ENCODE measurements at places on chromosomes 7 and 10. TPM values are rescaled to one million over a fixed set of nuclear protein-coding genes. Genes with fewer than 3 reads are reported as not detected.

ADCY1 gene
- 1.6 TPM for total RNA-seq

UCMA gene
- not detected for total RNA-seq

MEIG1 gene
- not detected for total RNA-seq

CRYGN gene
- total RNA-seq, result 0.43 TPM

FFAR4 gene
- 8.4 TPM for total RNA-seq

MRC1 gene
- total RNA-seq, result 389 TPM

MMD2 gene
- total RNA-seq, result not detected

MYL7 gene
- total RNA-seq, result not detected

ALKBH4 gene
- 15.7 TPM for total RNA-seq

DNA sequence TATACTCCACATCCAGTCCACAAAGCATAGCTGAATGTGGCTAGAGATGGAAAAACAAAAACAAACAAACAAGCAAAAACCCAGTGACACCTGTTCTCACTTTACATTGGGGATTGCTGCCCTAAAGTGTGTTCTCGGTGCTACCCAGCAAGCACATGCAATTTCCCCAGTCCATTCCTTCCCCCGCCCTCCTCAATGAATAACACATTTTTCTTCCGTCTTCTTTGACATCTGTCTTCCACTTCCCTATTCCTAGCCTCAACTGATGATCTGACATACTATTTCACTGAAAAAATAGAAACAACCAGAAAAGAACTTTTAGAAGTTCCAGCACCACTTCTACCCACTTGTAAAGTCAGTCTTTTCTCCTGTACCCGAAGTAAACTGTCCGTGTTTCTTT is 147.1 kb downstream of the MALRD1 start:
- DNase-seq, result no peak

- no peak for DNase-seq
Measured at GRCh38 chr7:33832271-33832721, 73.0 kb upstream of the BMPER start.

GRCh38 chr10:92550924-92551323 is 23.0 kb downstream of the IDE start:
- DNase-seq, result no peak

DNA sequence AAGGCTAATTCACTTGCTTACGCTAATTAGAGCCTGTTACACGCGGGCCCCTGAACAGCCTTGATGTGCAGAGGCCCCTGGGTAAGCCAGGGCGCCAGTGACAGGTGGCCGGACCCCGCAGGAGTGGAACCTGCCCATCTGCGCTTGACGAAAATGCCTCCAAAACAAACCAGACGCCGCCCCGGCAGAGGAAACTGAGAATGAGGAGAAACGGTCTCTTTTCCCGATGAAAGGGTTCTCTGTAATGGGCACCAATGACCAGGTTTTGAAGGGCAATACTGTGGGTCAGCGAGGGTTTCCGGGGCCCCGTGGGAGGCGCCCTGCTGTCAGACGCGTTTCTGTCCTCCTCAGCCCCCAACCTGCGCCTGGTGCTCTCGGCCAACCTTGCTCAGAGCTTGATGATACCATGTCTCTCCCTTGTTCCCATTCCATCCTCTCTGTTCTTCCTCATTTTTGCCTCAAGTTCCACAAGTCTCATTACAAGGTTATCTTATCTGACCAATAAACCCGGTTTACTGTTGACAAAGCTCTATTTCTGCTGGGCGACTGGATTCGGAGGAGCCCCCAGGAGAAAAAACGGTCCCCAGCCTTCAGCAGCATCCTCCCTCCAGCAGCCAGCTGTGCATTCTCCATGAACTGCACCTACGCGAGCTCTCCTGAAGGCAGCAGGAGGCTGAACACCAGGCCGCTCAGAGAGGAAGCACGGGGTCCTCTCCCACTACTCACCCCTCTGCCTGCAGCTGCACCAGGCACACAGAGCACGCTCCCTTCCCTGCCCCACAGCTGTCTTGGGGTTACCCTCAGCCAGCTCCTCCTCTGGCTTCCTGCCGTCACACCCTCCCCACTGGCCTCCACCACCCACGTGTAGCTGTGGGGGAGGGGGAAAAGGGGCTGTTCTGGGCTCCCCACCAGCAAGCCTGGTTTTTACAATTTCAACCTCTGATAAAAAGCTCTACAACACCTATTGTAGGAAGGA is 202.0 kb downstream of the MAD1L1 start:
- no peak for DNase-seq

- DNase-seq, result no peak
Measured at GRCh38 chr7:96144260-96144526, 177.7 kb downstream of the SLC25A13 start.

- DNase-seq, result peak; percentile 47
Measured at GRCh38 chr7:8436965-8437364, 3.6 kb downstream of the NXPH1 start.

DNA sequence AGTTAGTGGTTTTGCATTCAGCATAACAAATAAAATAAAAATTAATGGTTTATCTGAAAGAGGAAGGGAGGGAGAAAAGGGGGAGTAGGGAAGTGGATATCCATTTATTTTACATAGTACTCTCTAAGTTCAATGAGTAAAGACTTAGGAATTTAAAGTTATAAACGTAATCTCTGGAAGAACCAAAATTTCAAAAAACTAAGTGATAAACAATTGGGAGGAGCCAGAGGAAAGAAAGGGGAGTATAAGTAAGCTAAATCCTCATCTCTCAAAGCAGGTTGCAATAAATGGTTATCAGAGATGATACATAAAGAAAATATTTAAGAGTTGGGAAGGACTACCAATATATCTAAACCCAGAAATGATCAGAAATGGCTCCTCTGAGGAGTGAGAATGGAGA is 46.4 kb downstream of the ANK3 start:
- no peak for DNase-seq

GRCh38 chr7:35792472-35792871 is 8.4 kb upstream of the SEPTIN7 start:
- no peak for DNase-seq

GRCh38 chr10:36423821-36424248 is 701.6 kb upstream of the ANKRD30A start:
- no peak for DNase-seq

GRCh38 chr7:160958-161725 is 31.2 kb upstream of the FAM20C start:
- no peak for DNase-seq

GRCh38 chr10:61248013-61248412 is 205.2 kb downstream of the TMEM26 start:
- no peak for DNase-seq

- no peak for DNase-seq
Measured at GRCh38 chr7:149669121-149669818, 104.1 kb downstream of the ZNF467 start.

DNA sequence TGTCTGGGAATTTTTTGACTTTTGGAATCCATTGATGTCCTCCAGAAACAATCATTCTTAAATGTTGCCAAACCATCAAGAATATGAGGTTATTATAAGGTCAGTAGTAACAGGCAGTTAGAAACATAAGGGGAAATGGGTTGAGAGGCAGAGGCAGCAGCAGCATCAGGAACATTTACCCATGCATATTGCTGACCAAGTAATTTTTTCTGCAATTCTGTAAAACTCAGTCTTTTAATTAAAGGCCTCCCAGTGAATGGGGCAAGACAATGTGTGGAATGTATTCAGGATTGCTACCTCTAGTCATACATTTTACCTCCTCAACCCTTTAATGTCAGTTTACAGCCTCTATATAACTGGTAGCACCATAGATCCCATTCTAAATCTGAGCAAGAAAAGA is 66.5 kb upstream of the SKAP2 start:
- DNase-seq, result no peak

GRCh38 chr10:17921378-17921777 is 30.3 kb upstream of the SLC39A12 start:
- no peak for DNase-seq

DNA sequence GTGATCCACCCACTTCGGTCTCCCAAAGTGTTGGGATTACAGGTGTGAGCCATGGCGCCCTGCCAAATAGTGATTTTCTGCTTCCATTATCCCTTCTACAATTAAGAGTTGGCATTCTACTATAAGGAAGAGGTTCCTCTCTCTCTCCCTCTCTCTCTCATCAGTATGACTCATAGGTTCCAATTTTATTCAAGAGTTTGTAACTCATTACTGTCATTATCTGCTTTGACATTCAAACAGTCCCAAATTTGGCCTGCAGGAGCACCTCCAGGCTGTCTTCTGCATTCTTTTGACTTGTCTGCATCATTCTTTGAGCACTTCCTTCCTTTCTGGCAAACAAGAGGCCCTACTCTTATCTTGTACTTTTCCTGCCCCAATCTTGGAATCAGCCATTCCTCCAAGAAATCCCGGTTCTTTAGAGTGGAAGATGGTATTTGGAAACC is 33.2 kb upstream of the CALU start:
- DNase-seq, result no peak

DNA sequence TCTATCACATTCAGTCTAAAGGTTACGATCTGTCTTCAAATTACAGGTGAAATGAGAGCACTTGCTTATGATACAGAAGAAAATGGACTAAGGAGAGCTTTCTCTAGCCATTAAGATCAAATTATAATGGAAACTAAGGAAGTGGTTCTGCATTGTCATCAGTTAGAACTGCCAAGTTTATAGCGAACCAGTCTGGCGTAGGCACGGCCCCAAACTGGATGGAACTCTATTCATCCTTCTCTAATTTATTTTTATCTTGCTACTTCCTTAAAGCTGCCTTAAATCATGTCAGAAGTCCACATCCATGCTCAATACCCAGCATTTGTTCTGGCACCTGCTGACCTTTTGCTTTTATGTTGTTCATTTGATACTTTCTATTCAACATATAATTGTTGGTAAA is 63.7 kb upstream of the APBB1IP start:
- DNase-seq, result no peak

DNA sequence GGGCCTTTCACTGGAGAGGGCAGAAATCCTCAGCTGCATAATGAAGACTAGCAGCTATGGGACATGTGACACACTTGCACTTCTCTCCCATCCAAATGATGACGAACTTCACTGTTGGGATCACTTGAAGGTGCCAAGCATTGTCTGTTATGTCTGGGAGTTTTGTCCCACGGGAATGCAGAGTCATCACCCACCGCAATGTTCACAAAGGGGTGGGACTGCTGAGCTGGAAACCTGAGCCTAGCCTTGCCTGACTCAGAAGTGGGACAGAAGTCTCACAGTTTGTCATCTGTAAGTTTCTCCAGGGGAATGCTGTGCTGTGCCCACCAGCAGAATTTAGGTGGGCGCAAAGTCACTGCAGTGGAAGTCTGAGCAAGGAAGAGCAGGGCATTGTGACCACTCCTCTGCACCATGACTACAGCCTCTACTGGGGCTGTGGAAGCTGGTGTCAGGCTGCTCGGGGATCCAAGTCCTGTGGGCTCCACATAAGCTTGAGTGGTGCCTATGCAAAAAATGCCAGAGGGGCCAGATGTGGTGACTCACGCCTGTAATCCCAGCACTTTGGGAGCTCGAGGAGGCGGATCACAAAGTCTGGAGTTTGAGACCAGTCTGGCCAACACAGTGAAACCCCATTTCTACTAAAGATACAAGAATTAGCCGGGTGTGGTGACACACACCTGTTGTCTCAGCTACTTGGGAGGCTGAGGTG is 472.0 kb upstream of the CNTNAP2 start:
- no peak for DNase-seq

DNA sequence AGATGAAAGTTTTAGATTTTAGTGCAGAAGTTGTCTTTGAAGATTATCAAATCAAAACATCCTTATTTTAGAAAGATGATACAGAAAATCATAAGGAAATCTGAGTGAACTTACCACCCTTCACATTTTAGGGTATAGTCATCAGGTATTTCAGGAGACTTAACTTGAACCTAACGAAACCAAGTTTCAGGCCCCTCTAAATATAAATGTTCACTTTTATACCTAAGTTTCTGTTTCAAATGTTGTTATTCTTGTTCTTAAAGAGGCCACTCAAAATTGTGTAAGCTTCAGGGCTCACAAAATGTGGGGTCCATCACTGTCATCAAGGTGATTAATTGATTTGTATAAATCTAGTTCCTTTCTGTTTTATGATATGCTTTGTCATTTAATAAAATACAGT is 216.2 kb downstream of the KIAA1217 start:
- DNase-seq, result no peak

DNA sequence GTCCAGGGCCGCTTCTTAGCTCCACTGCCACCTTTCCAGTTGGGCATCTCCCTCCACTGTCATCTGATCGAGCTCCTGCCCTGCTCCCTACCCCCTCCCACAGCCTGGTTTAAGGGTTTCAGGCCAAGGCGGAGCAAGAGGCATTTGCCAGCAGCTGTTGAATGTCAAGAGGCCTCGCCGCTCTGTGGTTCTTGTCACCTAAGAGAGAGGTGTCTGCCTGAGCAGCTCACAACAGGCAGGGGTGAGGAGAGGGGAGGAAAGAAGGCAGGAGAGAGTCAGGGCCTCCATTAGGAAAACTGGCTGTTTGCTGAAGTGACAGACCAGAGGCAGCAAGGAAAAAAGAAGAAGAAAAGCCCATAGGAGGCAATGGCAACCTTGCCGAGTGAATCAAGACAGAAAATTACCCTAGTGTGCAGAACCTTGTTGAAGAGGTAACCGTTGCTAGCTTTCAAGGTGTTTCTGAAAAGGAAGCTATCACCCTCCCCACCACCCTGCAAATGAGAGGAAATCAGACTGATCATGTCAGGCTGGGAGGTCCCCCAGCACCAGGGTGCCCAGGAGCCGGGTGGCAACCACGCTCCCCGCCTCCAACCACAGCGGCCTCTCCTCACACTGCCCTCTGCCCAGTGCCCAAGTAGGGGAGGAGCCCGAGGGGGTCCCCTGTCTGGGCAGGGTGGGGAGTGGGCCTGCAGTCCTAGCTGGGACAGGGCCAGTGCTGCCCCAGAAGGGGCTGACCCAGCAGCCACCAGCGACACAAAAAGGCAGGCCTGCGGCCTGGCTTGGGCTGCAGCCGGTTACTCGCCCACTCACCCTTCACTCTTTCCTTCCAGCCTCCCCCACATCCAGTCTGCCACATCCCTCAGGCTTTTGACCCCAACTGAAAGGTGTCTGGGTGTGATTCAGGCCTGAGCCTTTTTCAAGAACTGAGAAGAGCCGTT is 7.1 kb downstream of the GATA3 start:
- no peak for DNase-seq
